Stimulated activated CD4-positive, alpha-beta T cell treated with anti-CD3 and anti-CD28 coated beads, Interleukin-2, amount 100 ng/mL, for 24 hours (primary cell): ENCODE measurements at places on chromosomes 7 and 10.

GRCh38 chr7:131244259-131244852 is 83.3 kb upstream of the MKLN1 start:
- DNase-seq, result no peak

DNA sequence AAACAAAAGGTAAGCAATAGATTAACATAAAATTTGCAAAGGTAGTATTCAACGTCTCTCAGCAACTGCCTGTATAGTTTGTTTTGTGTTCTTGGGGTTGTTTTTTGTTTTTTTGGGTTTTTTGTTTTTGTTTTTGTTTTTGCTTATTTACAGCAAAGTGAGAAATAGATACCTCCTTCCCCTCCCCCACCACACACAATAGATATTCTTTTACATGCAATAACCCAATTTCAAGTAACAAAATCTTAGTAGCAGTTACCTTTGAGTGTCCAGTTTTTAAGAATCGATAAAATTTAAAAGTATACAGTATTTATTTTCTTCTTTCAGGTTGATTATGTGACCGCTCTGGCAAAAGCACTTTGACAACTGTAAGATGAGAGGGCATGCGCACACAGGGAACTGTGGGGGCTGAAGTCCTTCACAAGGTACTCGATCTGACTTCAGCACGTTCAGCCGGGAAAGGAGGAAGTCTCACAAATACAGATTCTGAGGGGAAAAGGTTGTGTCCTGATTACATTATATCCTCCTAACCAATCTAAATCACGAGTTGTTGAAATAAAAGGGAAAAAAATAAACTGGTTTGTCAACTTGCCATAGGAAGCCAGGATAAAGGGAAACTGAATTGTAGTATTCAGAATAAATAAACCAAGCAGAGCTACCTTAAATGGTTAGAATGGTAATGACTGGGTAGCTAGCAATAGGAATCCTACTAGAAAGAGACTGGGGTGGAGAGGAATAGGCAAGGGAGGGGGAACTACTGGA is 47.8 kb downstream of the CPEB3 start:
- DNase-seq, result peak; percentile 52

GRCh38 chr7:73382934-73383503 is 50.6 kb upstream of the FZD9 start:
- no peak for DNase-seq

GRCh38 chr7:11552676-11553296 is 279.2 kb downstream of the THSD7A start:
- DNase-seq, result no peak

DNA sequence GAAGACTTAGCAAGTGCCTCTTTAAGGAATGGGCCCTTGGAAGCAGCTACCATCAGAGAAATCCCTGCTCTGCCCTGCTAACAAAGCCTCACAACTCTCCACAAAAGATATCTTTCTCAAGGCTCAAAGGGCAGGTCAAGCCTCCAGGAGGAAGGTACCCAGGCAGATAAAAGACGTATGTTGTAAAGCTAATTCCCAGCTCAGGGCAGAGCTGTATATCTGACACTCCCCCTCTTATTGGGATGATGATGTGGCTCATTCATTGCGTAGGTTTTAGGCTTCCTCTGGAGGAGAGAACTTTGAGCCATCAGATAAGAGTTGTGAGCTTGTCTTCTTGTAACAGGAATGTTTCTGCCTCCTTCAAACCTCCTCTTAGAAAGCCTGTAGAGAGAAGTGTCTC is 145.4 kb downstream of the CALN1 start:
- no peak for DNase-seq
